Stimulated activated CD4-positive, alpha-beta T cell treated with anti-CD3 and anti-CD28 coated beads, Interleukin-1b, Interleukin-23, amount 100 ng/mL, for 1 hour (primary cell): ENCODE measurements at places on chromosomes 16 and 17.

- DNase-seq, result no peak
Observed at GRCh38 chr16:54317101-54317611, 30.6 kb upstream of the IRX3 start.

DNA sequence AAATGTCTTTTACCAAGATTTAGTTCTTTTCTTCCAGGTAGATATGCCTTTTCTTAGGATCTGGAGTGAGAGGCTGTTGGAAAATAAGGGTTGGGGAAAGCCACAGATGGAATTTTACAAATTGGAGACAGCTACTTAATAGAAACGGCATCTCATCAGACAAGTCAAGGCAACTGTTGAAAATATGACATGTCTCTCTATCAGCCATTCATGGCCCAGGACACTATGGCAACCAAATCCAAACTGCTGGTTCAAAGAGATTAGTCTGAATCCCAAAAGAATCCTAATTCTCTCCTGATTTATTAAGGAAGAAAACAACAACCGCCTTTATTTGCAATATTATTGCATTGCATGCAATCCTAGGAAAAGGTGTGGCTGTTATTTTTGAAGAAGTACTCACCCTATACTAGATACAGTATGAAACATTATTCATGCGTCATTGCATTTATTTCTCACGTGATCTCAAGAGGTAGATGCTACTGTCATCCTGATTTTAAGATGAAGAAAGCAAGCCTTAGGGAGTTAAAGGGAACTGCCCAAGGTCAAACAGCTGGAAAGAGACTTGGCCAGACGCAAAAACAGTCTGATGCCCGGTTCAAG lies 12.6 kb upstream of the CEP20 start:
- DNase-seq, result no peak

- DNase-seq, result peak; percentile 14
Observed at GRCh38 chr17:75181608-75182318, 996 bp downstream of the SUMO2 start.

- DNase-seq, result no peak
Observed at GRCh38 chr17:31400481-31400950, 9.0 kb downstream of the RAB11FIP4 start.

GRCh38 chr17:82458885-82459424 lies 414 bp downstream of the NARF start:
- no peak for DNase-seq

- no peak for DNase-seq
Observed at GRCh38 chr17:73595479-73595878, 48.8 kb downstream of the SDK2 start.

- no peak for DNase-seq
Observed at GRCh38 chr17:31313982-31314781, at the start of gene EVI2B. EVI2B (minus strand) TSS chr17:31314054; CDS start chr17:31305609, 8,445 bp downstream.

DNA sequence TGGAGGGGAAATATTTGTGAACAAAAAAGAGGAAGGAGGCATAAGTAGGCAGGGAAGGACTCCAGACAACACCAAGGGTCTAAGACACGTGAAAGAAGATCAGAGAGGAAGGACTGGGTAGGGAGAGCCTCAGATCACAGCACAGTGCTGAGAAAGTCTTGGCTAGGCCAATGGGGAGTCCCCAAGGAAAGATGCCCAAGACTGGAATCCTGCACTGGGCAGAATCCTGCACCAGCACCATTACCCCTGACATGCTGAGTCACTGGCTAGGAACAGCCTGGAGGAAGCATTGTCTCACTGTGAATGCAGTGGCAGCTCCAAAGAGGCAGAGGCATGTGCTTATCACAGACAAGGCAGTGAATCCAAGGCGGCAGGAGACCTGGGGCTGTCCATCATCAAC lies 19.2 kb downstream of the CLEC19A start:
- no peak for DNase-seq

DNA sequence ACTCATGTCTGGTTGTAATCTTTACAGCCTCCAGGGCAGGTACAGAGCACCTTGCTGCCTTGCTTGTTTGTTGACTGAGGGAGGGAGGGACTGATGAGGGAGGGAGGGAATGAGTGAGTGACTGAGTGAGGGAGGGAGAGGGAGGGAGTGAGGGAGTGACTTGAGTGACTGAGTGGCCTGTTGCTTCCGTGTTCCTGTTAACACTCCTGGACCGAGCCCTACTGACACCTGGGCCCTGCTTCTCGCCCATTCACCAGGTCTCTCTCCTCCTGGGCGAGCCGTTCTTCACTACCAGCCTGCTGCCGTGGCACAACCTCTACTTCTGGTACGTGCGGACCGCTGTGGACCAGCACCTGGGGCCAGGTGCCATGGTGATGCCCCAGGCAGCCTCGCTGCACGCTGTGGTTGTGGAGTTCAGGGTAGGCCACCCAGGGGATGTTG lies 41.2 kb downstream of the PRMT7 start:
- no peak for DNase-seq

GRCh38 chr17:51439395-51440229 lies 179.3 kb downstream of the UTP18 start:
- no peak for DNase-seq

DNA sequence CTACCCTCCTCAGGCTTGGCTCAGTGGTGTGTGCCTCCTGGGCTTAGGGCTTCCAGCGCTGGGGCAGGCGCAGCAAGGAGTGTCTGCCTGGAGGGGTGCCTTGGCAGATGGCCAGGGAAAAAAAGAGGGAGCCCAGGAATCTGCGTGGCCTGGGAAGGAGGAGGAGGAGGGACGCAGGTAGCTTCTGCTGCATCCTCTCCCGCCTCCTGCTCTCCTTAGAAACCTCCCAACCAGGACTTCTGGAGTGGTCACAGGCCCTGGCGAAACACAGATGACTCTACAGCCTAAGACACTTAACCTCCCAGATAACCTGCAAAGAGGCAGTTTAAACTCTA lies 7.3 kb upstream of the BCAR1 start:
- no peak for DNase-seq

DNA sequence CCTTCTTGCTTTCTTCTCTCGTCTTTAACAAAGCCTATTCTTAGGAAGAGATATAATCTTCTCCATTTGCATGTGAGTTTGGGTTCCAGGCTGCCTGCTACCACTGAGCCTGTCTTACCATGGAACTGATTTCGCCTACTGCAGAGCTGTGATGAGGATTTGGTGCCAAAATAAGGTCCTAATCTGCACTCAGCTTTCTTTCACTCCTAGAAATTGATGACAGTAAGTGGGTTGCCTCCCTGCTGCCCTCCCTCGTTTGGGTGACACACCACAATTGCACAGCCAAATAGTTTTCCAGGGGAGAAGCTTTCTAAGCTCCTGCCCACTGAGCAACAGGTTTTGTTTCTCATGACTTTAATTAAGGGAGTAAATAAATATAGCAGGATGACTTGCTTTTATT lies 25.1 kb upstream of the ASIC2 start:
- DNase-seq, result no peak

- DNase-seq, result no peak
Observed at GRCh38 chr16:70766658-70767057, 34.3 kb downstream of the VAC14 start.

GRCh38 chr17:75110234-75110937 lies 617 bp downstream of the ARMC7 start:
- DNase-seq, result no peak

DNA sequence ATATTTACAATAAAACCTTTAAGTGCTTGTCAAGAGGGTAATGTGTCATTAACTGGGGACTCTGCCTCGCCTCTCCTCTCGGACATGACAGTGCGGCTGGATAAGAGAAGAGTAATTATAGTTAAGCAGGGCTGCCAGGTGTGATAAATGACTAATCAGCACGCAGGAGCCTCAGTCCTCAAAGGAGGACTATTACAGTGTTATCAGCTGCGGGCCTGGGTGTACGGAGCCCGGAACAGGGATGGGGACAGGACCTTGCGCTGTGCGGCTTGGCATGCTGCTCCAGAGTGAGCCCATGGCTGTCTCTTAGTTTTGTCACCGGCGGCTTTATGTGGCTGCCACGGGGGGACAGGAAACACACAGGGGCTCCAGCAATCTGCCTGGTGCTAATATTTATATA lies 607.2 kb downstream of the MAF start:
- no peak for DNase-seq

GRCh38 chr16:12664164-12664733 lies 139.4 kb downstream of the CPPED1 start:
- no peak for DNase-seq

DNA sequence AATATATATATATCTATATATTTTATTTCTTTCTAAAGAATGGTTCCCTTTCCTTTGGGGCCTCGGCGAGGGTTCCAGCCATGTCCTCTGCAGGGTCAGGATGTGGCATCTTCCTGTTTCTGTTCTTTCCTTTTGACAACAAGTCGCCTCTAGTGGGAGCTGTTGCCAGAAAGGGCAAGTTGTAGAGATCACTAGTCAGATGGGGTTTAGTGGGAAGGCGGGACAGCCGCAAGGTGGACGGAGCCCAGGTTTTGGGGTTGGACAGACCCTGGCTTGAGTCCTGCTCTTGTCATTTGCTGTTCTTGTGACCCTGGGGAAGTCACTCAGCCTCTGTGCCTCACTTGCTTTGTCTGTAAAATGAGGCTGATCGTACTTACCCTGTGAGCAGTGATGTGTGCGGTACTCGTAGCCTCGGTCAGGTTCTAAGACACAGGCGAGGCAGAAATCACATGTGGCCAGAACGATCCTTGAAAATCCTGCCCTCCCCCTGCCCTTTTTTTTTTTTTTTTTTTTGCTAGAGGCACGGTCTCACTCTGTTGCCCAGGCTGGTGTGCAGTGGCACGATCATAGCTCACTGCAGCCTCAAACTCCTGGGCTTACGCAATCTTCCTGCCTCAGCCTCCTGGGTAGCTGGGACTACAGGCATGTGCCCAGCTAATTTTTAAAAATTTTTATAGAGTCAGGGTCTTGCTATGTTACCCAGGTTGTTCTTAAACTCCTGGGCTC lies 80.1 kb downstream of the ABCC6 start:
- no peak for DNase-seq

- DNase-seq, result no peak
Observed at GRCh38 chr16:81633147-81633619, 145.9 kb upstream of the PLCG2 start.

DNA sequence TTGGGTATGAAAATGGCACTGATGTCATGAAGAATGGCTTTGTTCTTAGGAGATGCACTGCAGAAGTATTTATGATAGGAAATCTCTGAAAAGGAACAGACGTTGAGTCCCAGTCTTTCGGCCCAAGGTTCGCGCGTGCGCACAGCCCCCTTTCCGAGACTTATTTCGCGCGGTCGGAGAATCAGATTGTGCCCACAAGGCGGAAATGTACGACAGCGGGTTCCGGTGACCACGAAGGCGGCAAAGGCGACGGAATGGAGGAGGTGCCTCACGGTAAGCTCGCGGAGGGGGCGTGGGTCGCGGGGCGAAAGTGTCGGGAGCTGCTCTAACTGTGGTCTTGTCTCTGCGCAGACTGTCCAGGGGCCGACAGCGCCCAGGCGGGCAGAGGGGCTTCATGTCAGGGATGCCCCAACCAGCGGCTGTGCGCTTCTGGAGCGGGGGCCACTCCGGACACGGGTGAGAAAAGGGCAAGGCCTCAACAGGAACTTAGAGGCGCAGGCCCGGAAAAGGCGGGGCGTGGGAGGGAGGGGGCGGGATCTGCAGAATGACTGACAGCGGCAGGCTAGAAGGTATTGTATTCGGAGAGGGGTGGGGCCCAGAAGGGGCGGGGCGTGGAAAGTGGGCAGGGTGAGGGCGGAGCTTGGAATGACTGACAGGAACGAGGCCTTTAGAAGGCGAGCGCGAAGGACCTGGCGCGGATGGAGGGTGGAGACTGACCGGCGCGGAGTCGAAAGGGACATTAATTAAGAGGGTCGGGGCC lies at the start of gene NUBP1:
Gene NUBP1 (plus strand): TSS at position 233 of the 760 bp plus-strand sequence. CDS start 22 bp downstream, at position 255.
- peak; percentile 99 for DNase-seq

GRCh38 chr16:25988084-25988483 lies 296.3 kb downstream of the HS3ST4 start:
- no peak for DNase-seq

- no peak for DNase-seq
Observed at GRCh38 chr17:10837921-10838320, at the start of gene PIRT. PIRT (minus strand) TSS chr17:10838087; CDS start chr17:10825645, 12,442 bp downstream.

DNA sequence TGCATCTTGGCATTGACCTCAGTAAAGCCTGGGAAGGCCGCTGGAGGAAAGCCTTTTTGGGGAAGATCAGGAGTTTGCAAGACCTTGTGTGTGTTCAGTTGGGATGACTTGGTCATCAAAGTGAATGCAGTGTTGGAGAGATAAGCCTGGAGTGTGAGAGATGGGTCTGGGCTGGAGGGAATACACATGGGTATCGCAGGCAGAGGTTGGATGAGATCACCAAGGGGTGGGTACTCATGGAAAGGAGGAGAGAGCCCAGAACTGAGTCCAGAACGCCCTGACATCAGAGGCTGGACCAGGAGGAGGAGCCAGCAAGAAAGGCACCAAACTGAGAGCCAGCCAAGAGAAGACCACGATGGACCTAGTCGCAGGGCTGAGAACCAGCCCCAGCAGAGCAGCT lies 35.2 kb downstream of the SDK2 start:
- DNase-seq, result no peak

GRCh38 chr16:48438414-48438813 lies 53.2 kb upstream of the SIAH1 start:
- no peak for DNase-seq

- DNase-seq, result no peak
Observed at GRCh38 chr17:13352747-13353415, 248.8 kb downstream of the HS3ST3A1 start.

DNA sequence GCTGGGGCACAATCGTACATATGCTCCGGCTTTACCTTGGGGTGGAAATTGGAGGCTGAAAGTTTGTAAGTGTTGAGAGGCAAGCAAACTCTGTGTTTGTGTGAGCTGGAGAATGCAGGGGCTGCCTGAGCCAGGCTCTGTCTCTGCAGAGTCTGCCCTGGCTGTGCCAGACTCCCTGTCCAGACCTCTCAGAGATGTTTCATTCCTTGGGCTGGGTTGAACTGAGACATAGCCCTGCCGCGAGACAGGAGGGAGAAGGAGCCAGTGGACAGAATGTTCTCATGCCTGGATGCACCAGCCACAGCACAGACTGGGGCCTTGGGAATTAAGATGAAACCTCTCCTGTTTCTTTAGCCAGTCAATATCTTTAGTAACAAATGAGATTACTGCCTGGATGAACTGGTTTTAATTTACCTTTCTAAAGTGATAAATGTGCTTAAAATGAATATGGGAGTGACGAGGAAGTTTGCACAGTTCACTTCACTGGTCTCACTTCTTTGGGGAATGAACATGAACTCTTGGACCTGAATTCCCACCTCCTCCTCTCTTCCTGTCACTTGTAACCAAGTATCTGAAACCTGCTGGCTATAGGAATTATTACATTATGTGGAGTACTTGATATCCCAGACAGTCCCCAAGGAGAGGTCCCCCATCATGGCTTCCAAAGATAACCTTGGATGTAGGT lies 40.1 kb downstream of the YPEL2 start:
- no peak for DNase-seq

GRCh38 chr17:43360376-43360738 lies 38.4 kb upstream of the ARL4D start:
- DNase-seq, result no peak

DNA sequence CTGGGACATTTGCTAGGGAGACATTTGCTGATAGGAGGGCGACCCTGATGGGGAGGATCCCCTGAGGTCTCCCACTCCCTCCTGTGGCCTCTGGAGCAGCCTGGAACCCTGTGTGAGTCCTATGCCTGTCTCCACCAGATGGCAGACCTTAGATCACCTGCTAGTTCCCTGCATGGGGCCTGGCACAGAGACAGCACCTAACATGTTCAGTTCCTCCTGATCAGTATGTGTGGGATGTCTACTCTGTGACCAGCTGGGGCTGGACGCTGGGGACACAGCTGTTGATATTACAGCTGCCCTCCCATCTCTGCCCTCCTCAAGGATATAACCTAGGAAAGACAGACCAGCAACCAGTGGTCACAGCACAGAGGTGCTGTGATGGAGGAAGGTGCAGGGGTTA lies 1.1 kb upstream of the ADCY7 start:
- no peak for DNase-seq
